ENCODE measurements at places on chromosomes 5 and 9.

DNA sequence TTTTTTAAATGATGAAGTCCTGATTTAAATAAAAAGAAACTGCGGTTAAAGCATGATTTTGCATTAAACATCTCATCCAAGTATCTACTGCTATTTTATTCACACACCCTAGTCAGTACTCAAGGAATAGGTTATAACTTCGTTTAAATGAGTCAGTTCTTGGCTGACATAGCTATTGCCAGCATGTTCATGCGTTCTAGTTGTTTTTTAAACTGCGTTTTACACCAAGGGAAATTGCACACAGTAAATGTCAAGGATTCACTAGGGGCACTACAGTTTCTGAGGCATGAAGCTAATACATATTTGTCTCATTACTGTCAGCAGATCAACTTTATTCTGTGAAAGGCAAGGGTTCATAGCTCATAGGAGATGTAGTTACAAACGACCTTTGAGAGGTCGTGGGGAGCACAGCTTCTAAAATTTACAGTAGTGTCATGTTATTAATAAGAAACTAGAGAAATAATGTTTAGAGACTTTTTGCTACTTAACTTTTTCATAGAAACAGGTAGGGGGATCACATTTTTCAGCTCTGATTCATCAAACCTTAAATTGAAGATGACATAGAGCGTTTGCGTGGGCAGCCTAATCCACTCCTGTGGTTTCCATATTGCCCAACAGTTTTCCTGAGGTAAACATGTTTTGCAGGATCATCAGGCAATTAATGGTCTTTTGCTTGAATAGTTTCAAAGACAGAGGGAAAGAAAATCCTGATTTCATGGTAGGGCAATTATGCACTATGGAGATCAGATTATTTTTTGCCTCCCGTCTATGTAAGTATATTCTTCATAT is 2222.7 kb upstream of the WWC1 start:
- DNase-seq, result no peak

- no peak for DNase-seq
Measured at GRCh38 chr9:136549010-136549980, 3.4 kb upstream of the NOTCH1 start.

DNA sequence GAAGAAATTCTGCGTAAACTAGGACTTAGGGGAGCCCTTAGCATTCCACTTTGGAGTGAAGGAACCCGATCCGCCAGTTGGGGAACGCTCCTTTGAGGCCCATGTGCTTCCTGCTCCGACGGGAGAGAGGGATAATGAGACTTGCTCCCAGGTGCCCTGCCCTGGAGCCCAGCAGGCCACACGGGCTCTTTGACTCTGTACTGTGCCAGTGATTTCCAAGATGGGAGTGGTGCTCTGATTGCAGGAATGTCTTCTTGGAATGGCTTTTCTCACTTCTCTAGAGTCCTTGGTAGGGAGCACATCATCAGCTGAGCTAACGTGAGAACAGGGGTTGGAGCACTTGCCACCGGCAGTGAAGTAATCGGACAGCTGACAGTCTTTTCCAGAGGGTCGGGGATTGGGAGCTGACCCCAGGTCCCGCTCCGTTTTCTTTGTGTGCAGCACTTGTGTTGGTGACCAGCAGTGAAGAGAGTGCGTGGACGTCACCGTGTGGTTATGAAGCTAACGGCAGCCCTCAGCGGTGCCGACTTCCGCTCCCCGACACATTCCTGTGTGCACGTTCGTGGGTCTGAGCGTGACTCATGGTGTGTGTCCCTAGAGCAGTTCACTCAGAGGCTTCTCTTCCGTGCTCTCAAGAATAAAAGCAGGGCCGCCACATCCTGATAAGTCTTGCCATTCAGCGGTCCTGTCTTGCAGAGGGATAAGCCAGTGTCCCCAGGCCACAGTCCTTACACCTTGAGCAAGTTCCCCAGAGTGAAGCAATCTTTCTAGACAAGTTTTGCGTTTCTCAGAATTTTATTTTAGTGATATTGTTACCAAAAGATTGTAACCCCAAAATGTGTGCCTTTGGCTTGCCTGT is 25.6 kb downstream of the ABL1 start:
- no peak for DNase-seq

- no peak for DNase-seq
Measured at GRCh38 chr5:162324328-162324727, 256.8 kb downstream of the GABRG2 start.

- DNase-seq, result no peak
Measured at GRCh38 chr5:167821151-167821550, 470.3 kb upstream of the WWC1 start.

GRCh38 chr5:174793684-174794328 is 69.4 kb downstream of the MSX2 start:
- DNase-seq, result peak; percentile 57

DNA sequence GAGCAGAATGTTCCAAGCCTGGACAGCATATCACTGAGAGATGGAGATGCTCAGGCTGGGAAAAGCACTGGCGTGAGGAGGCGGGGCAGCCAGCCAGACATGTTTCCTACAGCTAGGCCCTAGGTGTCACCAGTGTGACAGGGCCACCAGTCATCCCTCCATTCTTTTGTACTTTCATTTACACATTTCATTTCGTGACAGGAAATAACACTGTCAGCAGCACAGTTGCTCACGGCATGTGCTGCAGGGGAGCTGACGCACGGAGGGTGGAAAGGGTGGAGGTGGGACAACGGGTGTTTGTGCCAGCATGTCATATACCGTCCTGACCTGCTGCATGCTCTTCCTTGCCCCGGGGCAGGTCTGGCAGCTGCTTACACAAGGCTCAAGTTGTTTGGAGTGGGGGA is 14.8 kb upstream of the CEMIP2 start:
- peak; percentile 77 for DNase-seq

DNA sequence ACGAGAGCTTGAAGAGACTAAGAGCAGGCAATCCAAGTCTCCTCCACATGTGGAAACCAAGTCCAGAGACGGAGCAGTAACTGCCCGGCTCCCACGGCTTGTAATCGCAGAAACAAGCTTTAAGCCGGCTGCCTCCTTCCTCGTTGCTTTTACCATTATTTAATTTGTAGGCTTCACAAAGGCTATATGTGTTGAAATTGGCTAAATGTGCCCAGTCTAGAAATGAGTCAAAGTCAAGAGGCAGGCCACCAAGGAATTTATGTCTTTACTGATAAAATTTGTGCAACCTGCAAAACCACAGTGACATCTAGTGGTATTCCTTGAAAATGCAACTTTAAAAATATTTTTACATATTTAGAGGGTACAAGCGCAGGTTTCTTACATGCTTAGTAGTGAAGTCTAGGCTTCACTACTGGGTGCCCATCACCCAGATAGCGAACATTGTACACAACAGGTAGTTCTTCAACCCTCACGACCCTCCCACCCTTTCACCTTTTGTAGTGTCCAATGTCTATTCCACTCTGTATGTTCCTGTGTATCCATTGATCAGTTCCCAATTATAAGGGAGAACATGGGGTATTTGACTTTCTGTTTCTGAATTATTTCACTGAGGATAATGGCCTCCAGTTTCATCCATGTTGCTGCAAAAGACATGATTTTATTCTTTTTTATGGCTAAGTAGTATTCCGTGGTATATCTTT is 33.5 kb upstream of the EBF1 start:
- DNase-seq, result no peak

GRCh38 chr5:51618234-51618633 is 235.0 kb downstream of the ISL1 start:
- no peak for DNase-seq

DNA sequence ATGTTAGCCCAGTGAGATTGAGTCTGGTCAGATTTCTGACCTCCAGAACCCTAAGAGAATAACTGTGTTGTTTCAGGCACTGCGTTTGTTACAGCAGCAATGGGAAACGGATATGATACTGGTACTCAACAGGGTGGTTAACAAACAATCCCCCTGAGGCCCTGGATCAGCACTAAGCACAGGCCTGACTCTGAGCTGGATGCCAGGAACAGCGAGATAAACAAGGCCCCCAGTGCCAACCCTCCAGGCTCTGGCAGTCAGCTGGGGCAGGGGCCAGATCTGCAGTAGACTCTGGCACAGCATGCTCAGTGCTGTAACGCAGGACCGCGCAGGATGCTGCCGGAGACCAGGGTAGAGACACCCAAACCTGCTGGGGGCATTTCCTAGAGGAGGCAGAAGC is 22.1 kb downstream of the CPLX2 start:
- DNase-seq, result no peak

DNA sequence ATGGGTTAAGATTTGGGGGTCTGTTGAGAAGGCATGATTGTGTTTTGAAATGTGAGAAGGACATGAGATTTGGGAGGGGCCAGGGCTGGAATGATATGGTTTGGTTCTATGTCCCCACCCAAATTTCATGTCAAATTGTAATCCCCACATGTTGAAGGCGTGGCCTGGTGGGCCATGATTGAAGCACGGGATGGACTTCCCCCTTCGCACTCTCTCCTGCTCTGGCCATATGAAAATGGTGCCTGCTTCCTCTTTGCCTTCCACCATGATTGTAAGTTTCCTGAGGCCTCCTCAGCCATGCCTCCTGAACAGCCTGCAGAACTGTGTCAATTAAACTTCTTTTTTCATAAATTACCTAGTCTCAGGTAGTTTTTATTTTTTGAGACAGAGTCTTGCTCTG is 14.7 kb upstream of the NOTCH1 start:
- no peak for DNase-seq

DNA sequence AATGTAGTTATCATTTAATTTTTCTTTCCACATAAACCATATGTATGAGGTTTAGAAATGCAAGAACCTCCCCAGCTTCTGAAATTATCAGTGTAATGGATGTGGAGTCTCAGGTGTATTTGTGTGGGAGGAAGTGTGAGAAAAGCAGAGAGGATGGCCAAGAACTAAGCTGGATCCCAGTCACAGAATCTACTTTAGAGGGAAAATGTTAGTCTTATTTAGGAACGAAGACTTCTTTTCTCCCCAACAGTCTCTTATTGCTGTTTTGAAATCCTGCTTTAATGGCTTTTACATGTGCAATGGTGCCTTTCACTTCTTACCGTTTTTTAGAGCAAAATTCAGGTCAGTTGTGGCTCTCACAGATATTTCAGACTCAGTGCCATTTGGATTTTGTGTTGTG is 3.0 kb downstream of the EQTN start:
- DNase-seq, result no peak

DNA sequence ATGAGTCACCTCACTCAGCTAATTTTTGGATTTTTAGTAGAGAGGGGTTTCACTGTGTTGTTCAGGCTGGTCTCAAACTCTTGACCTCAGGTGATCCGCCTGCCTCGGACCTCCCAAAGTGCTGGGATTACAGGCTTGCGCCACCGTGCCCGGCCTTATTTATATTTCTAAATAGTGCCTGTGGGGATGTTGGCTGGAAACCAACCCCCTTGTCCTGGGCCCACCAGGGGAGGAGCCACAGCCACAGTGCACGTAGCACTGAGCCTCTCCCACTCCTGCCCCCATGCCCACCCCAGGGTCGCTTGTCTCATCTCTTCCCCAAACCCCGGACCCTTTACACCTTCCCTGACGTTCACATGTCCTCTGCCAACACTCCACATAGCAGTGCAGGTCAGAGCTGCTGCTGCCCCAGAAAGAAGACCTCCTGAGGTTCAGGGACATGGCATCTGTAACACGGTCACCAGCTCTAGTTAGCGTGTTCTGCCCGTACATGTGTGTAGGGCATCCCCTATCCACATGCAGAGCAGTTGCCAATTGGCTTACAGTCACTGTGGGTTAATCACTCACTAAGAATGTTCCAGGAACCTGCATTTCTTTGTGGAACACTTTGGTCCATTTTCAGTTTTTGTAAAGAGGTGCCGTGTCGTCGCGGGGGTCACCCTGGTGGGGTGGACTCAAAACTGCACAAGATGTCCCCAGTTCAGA is 10.2 kb upstream of the MRPS2 start:
- no peak for DNase-seq

DNA sequence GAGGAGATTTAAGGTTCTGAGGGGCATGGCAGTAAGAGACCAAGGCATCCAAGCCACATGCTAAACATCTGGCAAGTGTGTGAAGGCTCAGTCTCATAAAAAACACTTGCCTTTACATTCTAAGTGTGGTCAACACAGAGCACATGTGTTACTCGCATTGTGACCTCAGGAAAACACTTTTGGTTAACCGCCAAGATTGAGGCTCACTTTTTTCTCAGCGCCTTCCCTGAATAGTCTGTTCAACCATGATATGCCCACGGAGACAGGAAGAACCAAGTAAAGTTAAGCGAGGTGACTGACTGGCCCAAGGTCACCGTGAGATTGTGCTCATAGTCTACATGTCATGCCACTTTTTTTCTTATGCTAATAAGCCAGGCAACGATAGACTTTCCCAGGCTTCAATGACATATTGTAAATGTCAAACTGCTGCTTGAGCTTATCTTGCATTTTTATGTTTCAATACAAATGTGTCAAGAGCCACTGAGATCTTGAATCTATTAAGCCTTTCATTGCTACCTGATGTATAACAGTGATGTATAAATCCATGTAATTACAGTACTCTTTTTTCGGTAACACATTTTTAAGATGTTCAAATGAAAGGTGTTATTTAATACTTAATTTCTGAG is 21.1 kb upstream of the IL9 start:
- DNase-seq, result no peak

DNA sequence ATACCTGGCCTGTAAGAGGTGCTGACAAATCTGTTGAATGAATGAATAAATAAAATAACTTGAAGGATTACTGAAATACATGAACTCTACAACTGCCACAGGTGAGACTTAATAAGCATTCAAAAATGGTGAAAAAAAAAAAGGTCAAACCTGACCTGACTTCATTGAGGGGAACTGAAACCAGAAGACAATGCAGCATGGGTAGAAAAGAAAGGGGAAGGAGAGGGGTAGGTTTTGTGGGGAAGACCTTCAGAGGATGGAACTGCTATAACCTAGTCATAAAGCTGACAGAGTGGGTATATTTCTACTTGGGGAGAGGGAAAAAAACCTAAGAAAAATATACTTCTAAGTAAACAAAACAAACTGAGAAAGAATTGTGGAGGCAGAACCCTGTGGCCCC is 56.6 kb downstream of the RASEF start:
- no peak for DNase-seq

- DNase-seq, result no peak
Measured at GRCh38 chr9:3893519-3893918, 367.7 kb upstream of the RFX3 start.

DNA sequence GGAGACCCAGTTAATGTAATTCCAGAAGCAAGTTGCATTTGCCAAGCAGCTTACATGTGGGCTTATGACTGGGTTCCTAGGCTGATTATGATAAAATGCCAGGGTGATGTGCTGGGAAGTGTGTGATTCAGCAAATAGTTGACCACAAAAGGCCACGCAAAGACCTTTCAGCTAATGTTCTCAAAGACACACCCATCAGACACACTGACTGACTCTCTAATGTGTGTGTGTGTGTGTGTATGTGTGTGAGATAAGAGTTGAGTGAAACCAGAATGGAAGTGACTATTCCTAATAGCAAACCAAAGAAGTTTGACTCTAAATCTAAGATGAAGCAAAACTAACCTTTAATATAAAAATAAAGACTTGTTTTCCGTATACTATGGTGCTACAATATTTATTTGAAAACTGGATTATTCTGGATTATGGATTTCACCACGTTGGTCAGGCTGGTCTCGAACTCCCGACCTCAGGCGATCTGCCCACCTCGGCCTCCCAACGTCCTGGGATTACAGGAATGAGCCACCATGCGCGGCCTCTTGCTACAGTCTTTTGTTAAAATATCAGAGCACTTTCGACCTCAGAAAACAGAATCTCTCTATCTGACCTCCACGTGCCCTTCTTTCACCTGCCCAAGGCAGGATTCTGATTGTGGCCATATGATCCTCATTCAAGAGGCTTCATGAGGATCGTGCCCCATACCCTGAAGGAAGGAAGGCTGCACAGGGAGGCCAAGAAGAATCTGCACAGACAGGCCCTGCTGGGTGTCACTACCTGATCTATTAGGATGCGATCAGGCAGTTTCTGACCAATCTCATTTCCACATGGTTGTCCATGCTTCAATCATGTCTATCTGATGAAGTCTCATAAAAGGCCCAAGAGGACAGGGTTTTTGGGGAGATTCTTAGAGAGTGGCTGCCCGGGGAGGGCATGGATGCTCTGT is 75.6 kb downstream of the USP20 start:
- DNase-seq, result no peak

Data from activated T-cell treated with anti-CD3 and anti-CD28 coated beads for 48 hours (primary cell).